ENCODE measurements at places on chromosomes 13 and 19.

GRCh38 chr13:110562036-110562597, 595 bp upstream of the RAB20 start:
- DNase-seq, result no peak

- DNase-seq, result no peak
Measured at GRCh38 chr13:104597546-104598180, 1531.4 kb upstream of the SLC10A2 start.

GRCh38 chr13:19586904-19587634, 25.7 kb upstream of the TPTE2 start:
- DNase-seq, result peak; percentile 72

DNA sequence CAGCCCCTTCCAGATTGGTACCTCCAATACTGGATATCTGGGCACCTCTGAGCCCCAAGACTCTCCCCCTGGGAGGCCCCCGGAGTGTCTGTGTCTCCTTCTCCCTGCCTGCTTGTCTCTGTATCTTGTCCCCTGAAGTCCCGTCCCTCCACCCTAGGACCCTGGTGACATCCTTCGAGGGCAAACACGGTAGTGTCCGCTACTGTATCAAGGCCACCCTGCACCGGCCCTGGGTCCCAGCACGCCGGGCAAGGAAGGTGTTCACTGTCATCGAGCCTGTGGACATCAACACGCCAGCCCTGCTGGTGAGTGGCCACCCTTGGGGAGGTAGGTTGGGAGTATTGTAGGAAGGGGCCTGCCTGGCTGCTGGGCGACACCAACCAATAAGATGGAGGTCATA, 844 bp downstream of the ARRDC2 start:
- DNase-seq, result no peak

DNA sequence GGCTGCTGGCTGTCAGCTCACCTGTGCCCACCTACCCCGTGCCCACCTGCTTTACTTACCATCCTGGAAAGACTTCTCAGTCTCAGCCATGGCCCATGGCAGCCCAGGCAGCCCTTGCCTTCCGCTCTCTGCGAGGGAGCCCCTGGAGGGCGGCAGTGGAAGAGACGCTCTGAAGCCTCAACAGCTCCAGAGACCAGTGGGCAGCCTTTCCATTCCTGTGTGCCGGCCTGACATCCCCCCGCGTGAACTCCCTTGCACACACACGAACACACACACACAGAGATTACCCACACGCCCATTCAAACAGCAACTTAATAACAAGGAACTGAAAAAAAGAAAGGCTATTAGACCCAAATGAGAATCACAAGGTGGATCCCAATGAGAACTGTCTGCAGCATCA, 14.2 kb upstream of the RASA3 start:
- DNase-seq, result no peak

DNA sequence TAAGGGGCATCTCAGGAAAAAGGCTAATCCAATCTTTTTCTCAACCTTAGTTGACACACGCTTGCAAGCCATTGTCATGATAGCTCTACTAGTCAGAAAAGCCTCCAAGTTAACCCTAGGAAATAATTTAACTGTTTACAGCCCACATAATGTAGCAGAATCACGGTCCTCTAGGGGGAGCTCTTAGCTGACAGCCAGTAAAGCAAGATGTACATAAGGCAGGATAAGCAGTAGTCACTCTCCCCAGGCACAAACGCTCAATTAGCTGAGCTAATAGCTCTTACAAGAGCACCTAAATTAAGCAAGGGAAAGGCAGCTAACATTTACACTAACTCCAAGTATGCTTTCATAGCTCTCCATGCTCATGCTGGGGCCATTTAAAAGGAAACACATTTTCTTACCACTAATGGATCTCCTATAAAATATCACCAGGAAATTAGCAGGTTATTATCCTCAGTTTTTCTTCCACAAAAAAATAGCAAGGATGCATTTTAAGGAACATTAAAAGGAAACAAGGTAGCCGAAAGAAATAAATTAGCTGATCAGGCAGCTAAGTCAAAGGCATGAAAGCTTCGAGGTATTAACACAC, 33.7 kb upstream of the ZSCAN5A start:
- no peak for DNase-seq

GRCh38 chr13:66534561-66534960, 695.6 kb downstream of the PCDH9 start:
- DNase-seq, result no peak

GRCh38 chr19:16516923-16517610, 20.9 kb downstream of the C19orf44 start:
- DNase-seq, result no peak

Data from SK-N-MC (cell line).